ENCODE measurements at places on chromosomes 7 and 10.

- DNase-seq = no peak
These were observed 9.3 kb upstream of the AHR start for GRCh38 chr7:17289074-17289645.

GRCh38 chr7:2635810-2636701, 4.3 kb downstream of the TTYH3 start:
- peak; percentile 79 for DNase-seq

- peak; percentile 45 for DNase-seq
These were observed 97.4 kb upstream of the PDCD4 start for GRCh38 chr10:110774069-110775019.

DNA sequence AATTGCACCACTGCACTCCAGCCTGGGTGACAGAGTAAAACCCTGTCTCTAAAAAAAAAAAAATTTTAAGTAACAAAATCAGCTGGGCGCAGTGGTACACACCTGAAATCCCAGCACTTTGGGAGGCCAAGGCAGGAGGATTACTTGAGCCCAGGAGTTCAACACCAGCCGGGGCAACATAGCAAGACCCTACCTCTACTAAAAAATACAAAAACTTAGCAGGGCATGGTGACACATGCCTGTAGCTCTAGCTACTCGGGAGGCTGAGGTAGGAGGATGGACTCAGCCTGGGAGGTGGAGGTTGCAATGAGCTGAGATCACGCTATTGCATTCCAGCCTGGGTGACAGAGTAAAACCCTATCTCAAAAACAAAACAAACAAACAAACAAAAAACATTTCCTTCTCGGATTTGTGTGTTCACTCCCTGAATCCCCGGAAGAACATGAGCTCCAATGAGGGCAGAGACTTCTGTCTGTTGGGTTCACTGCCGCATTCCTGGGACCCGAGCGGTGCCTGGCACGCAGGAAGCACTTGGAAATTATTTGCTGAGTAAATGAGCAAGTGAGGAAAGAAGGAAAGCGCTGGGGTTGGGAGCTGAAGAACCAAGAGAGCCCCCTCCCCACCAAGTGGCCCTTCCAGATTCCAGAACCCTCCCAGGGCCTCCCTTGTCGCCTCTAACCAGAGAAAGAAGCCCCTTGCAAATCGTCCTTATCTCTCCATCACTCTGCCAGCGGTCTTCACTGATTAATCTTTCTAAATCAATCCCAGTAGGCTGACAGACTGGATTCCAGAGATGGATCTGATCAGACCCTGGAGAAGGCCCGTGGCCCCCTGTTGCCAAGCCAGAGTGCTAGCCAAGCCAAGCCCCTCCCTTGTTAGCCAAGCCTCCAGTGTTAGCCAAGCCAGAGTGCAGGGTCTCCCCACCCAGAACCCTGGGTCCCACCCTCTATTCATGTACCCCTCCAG, 6.2 kb downstream of the TNRC18 start:
- DNase-seq = no peak

- no peak for DNase-seq
These were observed 2.0 kb downstream of the BAG3 start for GRCh38 chr10:119653209-119653608.

- no peak for DNase-seq
These were observed 298.9 kb upstream of the CNTNAP2 start for GRCh38 chr7:145817687-145818086.

- no peak for DNase-seq
These were observed 279.4 kb downstream of the FZD1 start for GRCh38 chr7:91543646-91544045.

DNA sequence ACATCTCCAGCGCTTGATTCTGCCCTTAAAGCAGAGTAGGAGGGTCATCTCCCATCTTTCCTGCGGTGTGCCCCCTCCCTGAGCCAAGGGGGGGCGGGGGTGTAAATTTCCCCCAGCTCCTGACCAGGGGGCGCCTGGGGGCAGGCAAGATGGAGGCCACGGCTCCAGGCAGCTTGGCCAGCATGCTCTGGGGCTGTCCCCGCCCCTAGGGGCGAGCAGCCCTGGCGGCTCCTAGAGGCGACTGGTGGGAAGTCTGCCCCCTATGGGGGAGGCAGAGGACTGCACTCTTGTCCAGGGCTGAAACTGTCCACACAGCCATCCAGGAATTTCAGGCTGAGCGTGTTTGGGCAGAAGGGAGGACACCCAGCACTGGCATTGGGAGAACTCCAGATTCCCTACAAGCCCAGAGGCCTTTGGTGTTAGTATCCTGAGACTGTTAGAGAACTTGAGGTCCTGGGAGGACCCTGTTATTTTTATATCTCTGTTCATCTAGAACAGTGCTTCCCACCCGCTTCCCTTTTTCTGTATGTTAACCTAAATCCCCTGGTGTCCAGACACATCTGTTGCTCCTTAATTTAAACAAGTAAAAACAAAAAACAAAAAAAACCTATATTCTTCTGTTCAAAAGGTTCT, 4.6 kb downstream of the STRA8 start:
- no peak for DNase-seq

DNA sequence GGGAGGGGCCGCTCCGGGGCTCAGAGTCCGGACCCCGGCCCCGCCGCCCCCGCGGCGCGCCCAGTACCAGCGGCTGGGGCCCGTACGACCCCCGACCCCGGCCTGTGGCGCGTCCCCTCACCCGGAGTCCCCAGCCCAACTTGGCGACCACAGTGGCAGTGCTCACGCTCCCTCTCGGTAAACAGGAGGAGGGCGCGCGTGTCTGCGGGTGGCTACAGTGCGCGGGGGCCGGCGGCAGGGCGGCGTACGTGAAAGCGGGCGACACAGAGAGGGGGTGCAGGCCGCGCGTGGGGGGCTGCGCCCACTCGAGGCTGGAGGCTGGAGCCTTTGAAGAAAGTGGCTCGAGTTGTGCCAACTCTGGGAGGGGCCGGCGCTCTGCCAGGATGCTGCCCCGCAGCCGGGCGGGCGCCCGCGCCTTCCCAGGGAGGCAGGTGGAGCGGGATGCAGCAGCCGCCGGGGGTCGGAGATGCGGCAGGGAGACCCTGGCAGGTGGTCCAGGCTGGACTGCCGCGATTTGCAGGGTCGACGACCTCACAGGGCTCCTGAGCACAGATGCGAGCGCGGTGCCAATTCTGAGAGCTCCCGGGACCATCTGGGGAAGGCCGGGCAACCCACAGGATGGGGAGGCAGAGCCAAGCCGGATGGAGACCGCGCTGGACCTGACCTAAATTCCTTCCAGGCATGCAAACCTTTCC, 655 bp downstream of the PTPRE start:
- no peak for DNase-seq

DNA sequence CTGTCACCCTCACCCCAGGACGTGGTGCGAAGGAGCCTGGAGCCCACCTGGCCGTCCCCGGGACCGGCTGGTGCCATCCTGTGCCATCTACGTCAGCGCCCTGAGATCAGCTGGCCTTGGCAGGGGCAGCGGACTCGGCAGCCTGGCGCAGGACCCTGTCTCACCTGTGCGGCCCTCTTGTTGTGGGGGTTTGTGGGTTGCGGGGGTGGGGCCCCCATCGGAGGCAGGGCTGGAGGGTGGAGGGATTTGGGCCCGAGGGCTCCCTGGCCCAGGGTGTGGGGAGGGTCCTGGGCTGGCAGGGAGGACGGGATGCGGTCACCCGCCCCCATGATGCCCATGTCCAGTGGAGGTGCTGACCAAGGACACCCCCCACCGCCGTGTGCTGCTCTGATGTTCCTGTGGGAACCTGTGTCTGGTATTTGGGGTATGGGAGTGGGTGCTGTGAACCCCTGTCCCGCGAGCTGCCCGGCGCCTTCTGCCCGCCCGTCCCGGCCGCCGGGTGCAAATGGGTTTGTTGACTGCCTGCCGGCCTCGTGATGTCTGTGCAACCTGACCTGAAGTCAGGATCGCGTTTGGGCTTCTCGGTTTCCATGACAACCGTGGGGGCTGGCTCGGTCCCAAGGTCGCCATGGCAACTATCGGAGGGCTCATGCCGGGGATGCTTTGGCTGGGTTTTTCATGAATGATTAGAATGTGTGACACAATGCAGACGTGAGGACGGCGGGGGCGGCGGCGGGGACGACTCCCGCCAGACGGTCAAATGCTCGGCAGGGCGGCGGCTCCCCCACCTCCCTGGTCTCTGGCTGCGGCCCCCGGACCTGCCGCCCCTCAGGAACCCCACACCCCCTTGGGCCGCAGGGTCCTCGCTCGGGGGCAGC, 7.3 kb downstream of the MAFK start:
- no peak for DNase-seq

DNA sequence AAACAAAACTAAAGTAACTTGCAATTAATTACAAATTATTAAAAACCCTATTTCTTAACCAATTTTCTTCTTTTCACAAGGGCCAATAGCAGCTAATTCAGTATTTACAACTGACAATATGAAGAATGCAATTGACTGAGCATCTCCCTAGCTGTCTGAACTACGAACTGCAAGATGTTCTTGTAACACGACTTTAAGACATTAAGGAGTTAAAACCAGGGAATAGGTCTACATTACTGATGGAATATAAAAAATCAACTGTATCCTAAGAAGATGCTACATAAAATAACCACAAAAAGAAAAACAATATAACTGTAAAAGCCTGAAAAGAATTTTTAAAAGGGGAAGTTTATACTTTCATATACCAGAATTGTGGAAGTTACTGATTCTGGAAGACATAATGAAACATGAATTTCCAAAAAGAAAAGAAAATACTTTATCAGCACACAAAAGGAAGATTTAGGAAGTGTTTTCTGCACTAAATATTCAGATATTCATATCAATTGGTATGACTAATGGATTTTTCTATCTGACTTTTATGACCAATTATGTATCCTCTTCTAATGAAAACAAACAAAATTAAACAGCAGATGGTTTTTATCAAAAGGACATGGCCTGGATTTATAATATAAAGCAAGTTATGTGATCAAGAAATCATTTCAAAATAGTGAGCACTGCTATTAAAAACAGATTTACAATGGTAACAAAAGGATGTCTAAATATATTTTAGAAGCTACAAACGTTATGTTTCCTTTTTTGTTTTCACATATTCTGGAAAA, 1.6 kb downstream of the GPR22 start:
- no peak for DNase-seq

DNA sequence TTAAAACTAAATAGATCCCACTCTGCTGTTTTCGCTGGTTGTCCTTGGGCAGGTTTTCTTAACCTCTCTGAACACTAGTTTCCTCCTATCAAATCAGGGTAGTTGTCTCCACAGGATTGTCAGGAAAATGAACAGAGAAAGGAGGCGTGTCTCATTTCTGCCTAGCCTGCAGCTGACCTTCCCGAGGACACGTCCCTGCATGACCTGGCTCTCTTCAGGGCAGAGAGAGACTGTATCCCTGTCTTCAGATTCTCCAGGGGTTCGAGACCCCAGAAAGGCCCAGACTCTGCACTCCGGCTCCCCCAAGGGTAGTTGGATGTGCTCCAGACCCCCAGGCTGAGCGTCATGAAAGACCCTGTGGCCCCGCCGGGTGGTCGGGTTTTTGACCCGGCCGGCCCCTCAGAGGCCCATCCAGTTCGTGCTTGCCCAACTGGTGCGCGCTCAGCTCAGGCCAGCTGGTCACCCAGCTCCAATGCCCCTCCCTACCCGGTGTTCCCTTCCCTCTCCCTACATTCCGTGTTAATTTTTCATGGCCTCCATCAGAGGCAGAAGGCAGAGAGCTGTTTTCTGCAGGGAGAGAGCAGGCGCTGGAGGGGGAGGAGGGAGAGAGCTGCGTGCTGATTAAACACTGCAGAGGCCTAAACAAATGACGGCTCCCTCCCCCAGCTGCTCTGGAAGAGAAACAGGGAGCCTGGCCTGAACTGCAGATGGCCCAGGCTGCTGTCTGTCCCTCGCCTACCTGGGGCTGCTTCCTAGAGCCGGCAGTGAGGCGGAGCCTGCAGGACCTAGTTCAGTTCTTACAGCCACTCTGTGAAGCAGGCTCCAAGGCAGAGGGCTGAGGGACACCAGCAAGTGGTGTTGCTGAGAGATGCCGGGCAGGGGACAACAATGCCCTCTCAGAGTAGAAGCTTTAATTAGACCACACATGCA, 86.2 kb upstream of the PPIF start:
- no peak for DNase-seq

- DNase-seq = no peak
These were observed 195.1 kb upstream of the AUTS2 start for GRCh38 chr7:69403169-69403568.

Data from NCI-H446 (cell line).